WERI-Rb-1 (cell line): ENCODE measurements at places on chromosomes 5 and 9.
A peak's percentile ranks its signal among the peaks of the same experiment; 100 is the strongest.

GRCh38 chr5:307794-308579 lies 13.5 kb upstream of the AHRR start:
- DNase-seq: no peak

DNA sequence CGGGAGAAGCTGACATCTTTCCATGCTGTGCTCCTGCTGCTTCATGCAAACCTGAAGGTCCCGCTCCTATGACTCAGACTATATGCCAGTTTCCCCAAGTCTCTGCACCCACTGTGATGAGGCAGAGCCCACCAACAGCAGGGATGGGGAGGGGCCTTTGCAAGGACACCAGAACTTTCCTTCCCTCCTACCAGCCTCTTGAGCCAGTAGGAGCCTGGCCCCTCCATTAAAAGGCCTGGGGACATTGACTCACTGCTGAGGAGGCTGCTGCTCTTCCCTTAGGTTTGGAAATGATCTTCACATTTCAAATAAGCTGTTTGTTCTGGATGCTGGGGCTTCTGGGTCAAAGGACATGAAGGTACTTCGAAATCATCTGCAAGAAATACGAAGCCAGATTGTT lies 26.1 kb upstream of the CTSL start:
- DNase-seq: no peak

DNA sequence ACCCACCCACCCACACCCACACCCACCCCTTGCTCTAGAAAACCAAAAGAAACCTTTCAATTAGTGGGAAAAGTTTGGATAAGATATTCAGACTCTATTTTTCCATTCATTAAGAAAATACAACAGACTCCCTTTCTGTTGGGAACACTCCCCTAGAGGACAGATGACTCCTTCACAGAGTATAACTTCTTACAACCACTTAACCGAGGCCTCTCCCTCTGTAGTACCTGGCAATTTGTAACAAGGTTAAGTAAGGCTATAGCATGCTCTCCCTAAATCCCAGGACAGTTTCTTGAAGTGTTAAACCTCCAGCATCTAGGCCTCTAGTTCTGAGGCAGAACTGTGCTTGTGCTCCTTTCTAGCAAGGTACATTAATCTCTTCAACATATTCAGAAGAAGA lies 75.9 kb upstream of the NR5A1 start:
- no peak for DNase-seq

DNA sequence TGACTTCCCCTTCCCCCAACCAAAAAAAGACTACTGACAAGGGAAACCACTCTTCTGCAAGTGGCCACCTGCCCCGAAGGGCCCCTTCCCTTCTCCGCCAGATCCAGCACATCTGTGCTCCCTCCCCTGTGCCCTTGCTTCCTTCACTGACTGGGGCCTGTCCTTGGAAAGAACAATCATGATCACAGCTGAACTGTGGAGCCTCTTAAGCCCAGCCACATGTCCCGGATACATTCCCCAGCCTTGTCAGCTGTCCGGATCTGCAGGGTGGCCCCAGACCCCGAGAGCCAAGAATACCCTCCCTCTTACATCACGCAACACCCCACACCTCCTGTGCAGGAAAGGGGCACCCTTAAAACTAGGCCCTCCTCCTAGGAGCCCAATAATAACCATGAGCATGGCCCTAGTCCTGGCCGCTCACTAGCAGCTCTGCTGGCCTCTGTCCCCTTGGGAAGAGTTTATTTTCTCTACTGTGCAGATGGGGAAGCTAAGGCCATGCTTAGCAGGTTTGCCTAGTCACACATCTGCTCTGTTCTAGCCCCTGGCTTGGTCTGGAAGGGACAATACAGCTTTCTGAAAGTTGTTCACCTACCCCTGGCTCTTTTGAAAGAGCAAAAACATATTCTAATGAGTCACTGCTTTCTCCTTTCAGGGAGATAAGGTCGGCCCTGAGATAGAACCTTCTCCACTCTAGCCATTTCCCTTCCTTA lies 3.8 kb downstream of the SPRY4 start:
- peak; percentile 60 for DNase-seq

GRCh38 chr9:112013266-112013665 lies 116.7 kb downstream of the UGCG start:
- no peak for DNase-seq

- peak; percentile 46 for DNase-seq
These were observed 50.5 kb upstream of the FCN1 start for GRCh38 chr9:134968011-134968822.

DNA sequence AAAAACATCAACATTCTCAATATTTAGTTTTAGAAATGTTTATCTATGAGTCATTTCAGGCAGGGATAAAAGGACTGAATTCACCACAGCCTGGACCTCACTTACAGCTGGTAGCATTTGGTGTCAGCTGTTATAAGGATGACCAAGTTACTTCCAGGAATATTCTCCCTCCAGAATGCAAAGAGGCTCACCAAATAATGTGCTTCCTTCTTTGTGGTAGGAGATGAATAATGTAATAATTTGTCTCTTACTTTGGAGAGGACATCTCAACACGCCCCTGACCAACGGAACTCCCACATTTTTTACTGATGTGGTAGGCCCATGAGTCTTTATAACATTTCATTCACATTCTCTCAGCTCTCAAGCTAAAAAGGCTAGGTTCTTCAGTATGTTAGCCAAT lies 825.9 kb upstream of the GRAMD2B start:
- no peak for DNase-seq

GRCh38 chr9:83475741-83476140 lies 62.5 kb downstream of the FRMD3 start:
- no peak for DNase-seq

- no peak for DNase-seq
These were observed 23.0 kb downstream of the SPARC start for GRCh38 chr5:151663617-151664293.

- peak; percentile 17 for DNase-seq
These were observed 19.5 kb upstream of the SNAPC3 start for GRCh38 chr9:15403155-15403554.

- DNase-seq: no peak
These were observed 280.4 kb upstream of the PTGER4 start for GRCh38 chr5:40399349-40399748.

DNA sequence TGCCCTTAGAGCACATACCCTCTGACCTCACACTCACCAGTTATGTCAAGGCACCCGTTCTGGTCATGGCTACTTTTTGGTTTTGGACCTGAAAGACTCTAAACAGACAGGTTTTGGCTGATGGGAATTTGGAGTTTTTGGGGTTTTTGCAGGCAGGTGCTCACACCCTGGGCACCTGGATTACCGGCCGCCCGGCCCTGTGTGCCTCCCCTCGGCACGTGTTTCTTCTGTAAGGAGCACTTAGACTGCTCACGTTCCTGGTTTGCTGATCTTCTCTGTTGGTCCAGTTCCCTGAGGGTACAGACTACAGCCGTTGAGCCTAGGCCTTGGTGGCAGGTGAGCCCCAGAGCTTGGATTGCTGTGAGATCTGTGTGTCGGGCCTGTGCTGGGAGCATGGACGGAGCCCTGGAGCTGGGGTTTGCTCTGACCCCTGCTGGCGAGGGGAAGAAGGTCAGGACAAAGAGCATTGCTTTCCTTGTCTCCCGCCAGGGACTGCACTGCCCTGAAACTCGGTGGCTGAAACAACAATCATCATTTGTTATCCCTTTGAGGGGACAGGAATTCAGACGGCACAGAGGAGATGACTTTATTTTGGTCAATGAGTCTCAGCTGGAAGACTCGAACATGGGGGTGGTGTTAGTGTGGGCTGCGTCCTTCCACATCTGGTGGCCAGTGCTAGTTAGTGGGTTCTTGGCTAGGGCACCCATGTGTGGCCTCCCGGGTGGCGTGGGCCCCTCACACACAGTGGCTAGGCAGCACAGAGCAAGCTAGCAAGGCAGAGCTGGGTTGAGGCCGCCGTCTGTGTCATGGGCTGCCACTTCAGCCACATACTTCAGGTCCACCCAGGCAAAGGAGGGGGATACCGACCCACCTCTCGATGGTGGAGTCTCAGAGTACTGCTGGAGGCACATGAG lies 76.4 kb downstream of the EHMT1 start:
- DNase-seq: peak; percentile 74

- no peak for DNase-seq
These were observed 52.9 kb upstream of the EXOC3 start for GRCh38 chr5:389891-390622.

DNA sequence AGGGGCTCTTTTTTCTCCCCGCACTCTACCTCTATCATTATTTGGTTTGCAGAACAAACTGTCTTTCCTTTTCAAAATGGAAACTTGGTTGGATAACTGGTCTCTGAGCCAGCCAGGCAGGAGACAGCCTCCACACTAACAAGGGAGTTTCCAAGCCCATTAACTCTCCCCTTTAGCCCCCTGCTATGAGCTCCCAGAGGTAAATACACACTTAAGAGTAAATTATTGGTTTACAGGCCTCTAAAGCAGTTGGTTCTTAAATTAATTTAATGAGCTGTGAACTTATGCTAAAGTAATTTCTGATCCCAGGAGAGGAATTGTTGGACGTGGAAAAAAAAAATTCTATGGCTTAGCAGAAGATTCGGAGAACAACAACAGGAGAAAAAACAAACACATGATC lies 30.3 kb downstream of the EPB41L4A start:
- DNase-seq: no peak

DNA sequence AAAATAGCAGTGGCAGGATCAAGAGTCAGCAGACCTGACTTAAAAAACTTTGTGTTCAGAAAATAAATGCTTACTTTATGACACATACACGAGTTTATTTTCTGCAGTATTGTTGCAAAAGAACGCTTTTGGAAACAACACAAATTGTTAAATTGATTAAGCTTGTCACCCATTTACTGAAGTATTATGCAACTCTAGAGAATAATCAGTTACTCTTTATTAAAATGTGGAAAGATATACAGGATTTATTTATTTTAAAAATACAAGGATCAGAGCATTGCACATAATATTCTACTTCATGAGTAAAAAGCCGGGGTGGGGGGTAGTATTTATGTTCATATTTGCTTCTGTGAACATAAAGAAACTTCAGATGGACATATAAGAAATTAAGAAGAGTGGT lies 20.0 kb downstream of the FYB1 start:
- DNase-seq: no peak

GRCh38 chr5:134576386-134577021 lies 51.0 kb downstream of the JADE2 start:
- DNase-seq: no peak

DNA sequence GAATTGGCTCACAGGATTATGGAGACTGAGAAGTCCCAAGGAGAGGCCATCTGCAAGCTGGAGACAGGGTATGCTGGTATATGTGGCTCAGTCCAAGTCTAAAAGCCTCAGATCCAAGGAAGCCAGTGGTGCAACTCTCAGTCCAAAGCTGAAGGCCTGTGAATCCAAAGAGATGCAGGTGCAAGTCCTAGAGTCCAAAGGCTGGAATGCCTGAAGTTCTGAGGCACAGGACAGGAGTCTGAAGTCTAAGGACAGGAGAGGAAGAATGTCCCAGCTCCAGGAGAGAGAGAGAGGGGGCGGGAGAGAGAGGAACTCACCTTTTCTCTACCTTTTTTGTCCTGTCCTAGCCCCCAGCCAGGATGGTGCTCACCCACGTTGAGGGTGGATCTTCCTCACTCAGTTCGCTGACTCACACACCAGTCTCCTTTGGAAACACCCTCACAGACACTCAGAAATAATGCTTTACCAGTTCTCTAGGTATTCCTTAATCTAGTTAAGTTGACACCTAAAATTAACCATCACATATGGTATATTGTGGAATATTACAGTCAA lies 49.6 kb downstream of the KCNN2 start:
- no peak for DNase-seq

GRCh38 chr5:89179731-89180130 lies 296.7 kb upstream of the MEF2C start:
- no peak for DNase-seq

DNA sequence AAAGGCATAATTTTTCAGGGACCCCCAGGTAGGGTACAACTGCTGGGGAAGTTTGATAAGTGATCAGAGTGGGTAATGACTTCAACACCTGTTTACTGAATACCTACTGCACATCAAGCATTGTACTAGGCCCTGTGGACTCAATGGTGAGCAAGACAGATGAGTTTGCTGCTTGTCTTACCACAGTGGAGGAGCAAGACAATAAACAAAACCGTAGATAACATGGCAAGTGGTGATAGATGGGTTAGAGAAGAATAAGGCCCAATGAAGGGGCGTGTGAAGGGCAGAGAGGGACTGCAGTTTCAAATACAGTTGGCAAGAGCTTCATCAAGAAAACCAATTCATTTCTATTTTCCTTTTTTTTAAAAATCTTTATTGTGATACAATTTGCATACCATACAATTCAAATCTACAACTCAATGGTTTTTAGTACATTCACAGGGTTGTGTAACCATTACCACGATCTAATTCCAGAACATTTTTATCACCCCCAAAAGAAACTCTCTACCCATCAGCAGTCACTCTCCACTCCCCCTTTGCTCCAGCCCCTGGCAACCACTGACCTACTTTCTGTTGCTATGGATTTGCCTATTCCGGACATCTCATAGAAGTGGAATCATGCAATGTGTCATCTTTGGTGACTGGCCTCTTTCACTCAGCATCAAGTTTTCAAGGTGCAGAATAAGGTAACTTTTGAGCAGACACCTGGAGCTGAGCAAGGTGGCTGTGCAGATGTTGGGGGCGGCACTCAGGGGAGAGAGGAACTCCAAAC lies 31.9 kb upstream of the HAND1 start:
- no peak for DNase-seq

- no peak for DNase-seq
These were observed 57.8 kb downstream of the OLFM1 start for GRCh38 chr9:135145312-135145711.

GRCh38 chr5:10140195-10140973 lies 109.3 kb downstream of the ATPSCKMT start:
- DNase-seq: peak; percentile 56
